ENCODE measurements at places on chromosomes 16 and 17. TPM values are rescaled to one million over a fixed set of nuclear protein-coding genes. Genes with fewer than 3 reads are reported as not detected.

Gene IGSF6
- not detected for total RNA-seq

Gene KRTAP4-9
- total RNA-seq = not detected

Gene GGA3
- total RNA-seq = 84.6 TPM

Gene P3H4
- 2.1 TPM for total RNA-seq

Gene TP53TG3B
- total RNA-seq = not detected

Gene OTOP3
- not detected for total RNA-seq

Gene PRSS8
- total RNA-seq = not detected

Gene TNP2
- total RNA-seq = not detected

Gene SMTNL2
- total RNA-seq = not detected

Gene RFWD3
- 121 TPM for total RNA-seq

Gene MNT
- 26.0 TPM for total RNA-seq

Gene CD300LB
- total RNA-seq = not detected

Gene TUBG2
- 14.6 TPM for total RNA-seq

Gene MARVELD3
- not detected for total RNA-seq

Data from activated CD8-positive, alpha-beta memory T cell treated with anti-CD3 and anti-CD28 coated beads, Interleukin-2, amount 10 ng/mL, durations not matched to agents 7 days and 5 days (primary cell).